ENCODE measurements at places on chromosomes 12 and 14. TPM values are rescaled to one million over a fixed set of nuclear protein-coding genes. Genes with fewer than 3 reads are reported as not detected.

DNA sequence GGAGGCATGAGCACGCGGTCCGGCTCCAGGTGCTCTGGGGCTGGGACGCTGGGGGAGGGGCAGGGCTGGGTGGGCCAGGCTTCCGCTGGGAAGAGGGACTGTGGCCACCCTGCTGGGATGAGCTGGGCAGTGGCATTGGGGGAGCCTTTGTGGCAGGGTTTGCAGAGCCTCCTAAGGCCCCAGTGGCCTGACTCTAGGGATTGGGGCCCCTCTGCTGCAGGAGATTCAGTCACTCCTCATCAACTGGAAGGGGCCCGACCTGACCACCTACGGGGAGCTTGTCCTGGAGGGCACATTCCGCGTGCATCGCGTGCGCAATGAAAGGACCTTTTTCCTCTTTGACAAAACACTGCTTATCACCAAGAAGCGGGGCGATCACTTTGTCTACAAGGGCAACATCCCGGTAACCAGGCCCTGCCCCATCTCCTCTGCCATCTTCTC is 26.9 kb downstream of the PLEKHG3 start:
- H3K27me3 ChIP-seq: no peaks in the 10 kb centered on the region
- no peak overlapping the region for H3K4me3 ChIP-seq
- peaks cover 72% of the 10 kb centered on the region for H3K36me3 ChIP-seq
- no peak for DNase-seq

Gene SLC8B1
- 8.8 TPM for polyA plus RNA-seq

- no peak overlapping the region for H3K27ac ChIP-seq
- no peaks in the 10 kb centered on the region for H3K36me3 ChIP-seq
- no peak overlapping the region for H3K4me3 ChIP-seq
- DNase-seq: no peak
Measured at GRCh38 chr14:28776482-28777266, 10.1 kb downstream of the FOXG1 start.

GRCh38 chr12:128339126-128339520 is 72.2 kb downstream of the TMEM132C start:
- no peaks in the 10 kb centered on the region for H3K36me3 ChIP-seq
- H3K4me1 ChIP-seq: no peaks in the 10 kb centered on the region
- no peak overlapping the region for H3K27ac ChIP-seq
- H3K4me3 ChIP-seq: no peak overlapping the region

GRCh38 chr12:58314610-58315009 is 373.2 kb downstream of the ATP23 start:
- no peaks in the 10 kb centered on the region for H3K27me3 ChIP-seq
- H3K27ac ChIP-seq: no peak overlapping the region
- peaks cover 25% of the 10 kb centered on the region for H3K4me1 ChIP-seq
- H3K4me3 ChIP-seq: no peak overlapping the region
- H3K36me3 ChIP-seq: no peaks in the 10 kb centered on the region

Gene RAD51AP1
- 13.0 TPM for polyA plus RNA-seq

- H3K4me3 ChIP-seq: no peak overlapping the region
- no peaks in the 10 kb centered on the region for H3K27me3 ChIP-seq
- DNase-seq: no peak
- no peaks in the 10 kb centered on the region for H3K36me3 ChIP-seq
- H3K4me1 ChIP-seq: no peaks in the 10 kb centered on the region
- no peak overlapping the region for H3K27ac ChIP-seq
Measured at GRCh38 chr12:91918431-91918830, 227.2 kb downstream of the BTG1 start.

- DNase-seq: no peak
- no peaks in the 10 kb centered on the region for H3K36me3 ChIP-seq
- H3K4me3 ChIP-seq: no peak overlapping the region
- no peaks in the 10 kb centered on the region for H3K4me1 ChIP-seq
- no peaks in the 10 kb centered on the region for H3K27me3 ChIP-seq
Measured at GRCh38 chr12:91617818-91618217, 435.2 kb upstream of the DCN start.

DNA sequence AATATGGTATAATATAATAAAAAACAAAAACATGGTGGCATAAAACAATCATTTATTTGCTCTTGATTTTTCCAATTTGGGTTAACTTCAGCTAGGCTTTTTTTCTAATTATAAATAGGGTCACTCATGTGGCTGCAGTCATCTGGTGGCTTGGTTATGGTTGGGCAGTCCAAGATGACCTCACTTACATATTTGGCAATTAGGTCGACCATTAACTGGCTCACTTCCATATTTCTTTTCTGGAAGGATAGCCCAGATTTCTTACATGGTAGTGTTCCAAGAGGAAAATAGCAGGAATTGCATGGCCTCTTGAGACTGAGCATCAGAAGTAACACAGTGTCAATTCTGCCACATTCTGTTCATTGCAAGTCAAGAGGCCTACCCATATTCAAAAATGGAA is 153.4 kb downstream of the FUT8 start:
- H3K4me1 ChIP-seq: peaks cover 12% of the 10 kb centered on the region
- no peaks in the 10 kb centered on the region for H3K36me3 ChIP-seq
- H3K27me3 ChIP-seq: no peaks in the 10 kb centered on the region
- DNase-seq: no peak

- DNase-seq: no peak
- no peaks in the 10 kb centered on the region for H3K27me3 ChIP-seq
- peak overlapping the region; percentile 32 for H3K27ac ChIP-seq
- H3K4me3 ChIP-seq: no peak overlapping the region
- no peaks in the 10 kb centered on the region for H3K4me1 ChIP-seq
Measured at GRCh38 chr12:4663971-4664505, 15.1 kb downstream of the NDUFA9 start.

DNA sequence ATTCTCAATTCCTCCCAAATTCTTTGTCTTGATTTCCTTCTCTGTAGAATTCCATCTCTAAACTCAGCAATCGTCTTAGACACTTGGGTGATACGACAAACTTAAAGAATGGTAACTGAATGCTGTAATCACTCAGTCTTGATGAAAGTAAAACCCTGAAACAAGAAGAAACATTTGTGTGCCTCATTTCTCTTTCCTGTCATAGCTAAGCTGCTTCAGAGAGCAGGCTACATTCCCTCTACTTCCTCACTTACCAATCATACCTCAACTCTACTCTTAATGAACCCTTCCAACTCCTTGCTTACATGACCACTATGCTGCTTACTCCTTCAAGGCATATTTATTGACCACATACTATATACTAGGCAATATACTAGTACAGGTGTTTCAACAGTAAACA is 8.3 kb downstream of the MAP4K5 start:
- H3K36me3 ChIP-seq: peaks cover 2% of the 10 kb centered on the region
- H3K27ac ChIP-seq: no peak overlapping the region
- H3K4me1 ChIP-seq: peaks cover 29% of the 10 kb centered on the region

- H3K27me3 ChIP-seq: no peaks in the 10 kb centered on the region
- peaks cover 21% of the 10 kb centered on the region for H3K4me1 ChIP-seq
- H3K36me3 ChIP-seq: no peaks in the 10 kb centered on the region
- peak within 1 kb of the TSS; percentile 32 for H3K4me3 ChIP-seq
Measured at GRCh38 chr14:23365036-23365731, at the start of gene EFS. EFS (minus strand) TSS chr14:23365172; CDS start chr14:23365025, 147 bp downstream.

Gene KRT7
- 117 TPM for polyA plus RNA-seq

Gene NANOG
- polyA plus RNA-seq: not detected

Gene SMIM41
- polyA plus RNA-seq: not detected

Gene KLHL33
- polyA plus RNA-seq: not detected

Gene SLC25A29
- 11.1 TPM for polyA plus RNA-seq

Gene TESPA1
- not detected for polyA plus RNA-seq

- peaks cover 19% of the 10 kb centered on the region for H3K4me1 ChIP-seq
- no peaks in the 10 kb centered on the region for H3K36me3 ChIP-seq
- H3K27ac ChIP-seq: no peak overlapping the region
- H3K27me3 ChIP-seq: no peaks in the 10 kb centered on the region
Measured at GRCh38 chr12:7081037-7081436, 11.2 kb downstream of the C1R start.

Gene TAS2R19
- not detected for polyA plus RNA-seq

Gene SELPLG
- polyA plus RNA-seq: 0.80 TPM

Gene DPY19L2
- polyA plus RNA-seq: 2.6 TPM

DNA sequence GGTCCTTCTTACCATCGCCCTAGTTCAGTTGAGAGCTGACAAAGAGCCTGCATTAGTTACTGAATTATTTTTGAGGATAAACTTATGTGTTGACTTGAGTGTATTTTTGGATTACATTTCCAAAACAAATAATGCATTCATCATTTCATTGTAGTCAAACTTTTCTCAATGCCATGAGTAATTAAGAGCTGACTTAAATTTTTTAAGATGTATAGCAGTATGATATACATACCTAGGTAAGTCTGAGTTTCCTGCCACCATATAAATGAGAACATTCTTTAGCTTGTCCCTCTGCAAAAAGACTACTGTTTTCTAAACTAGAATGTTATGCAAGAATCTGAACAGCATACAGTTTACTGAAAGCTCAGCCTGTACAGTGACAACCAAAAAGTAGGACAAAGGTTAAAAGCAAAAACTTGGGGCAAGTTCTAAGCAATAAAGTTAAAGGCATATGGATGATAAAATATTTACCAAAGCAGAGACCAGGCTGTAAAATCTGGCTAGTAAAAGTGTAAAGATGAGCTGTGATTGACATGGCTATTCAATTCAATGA is 82.1 kb upstream of the FERMT2 start:
- H3K36me3 ChIP-seq: peaks cover 1% of the 10 kb centered on the region
- H3K4me1 ChIP-seq: peaks cover 7% of the 10 kb centered on the region
- H3K27me3 ChIP-seq: no peaks in the 10 kb centered on the region

DNA sequence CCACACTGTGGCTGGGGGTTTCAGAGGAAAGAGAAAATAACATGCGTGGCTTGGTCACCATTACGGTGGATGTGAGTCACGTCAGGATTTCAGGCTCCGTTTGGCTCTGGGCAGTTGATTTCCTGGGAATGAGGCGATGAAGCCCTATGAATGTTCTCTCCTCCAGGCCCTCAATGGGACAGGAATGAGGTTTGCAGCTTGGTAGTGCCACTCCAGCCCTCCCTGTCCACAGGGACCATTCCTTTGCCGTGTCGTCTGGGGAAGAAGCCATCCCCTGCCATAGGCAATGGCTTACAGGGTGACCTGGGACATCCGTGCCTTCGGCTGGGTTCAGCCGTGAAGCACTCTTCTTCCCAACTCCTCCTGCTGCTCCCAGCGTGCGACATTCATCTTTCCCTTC is 95.0 kb downstream of the FBXL14 start:
- peaks cover 3% of the 10 kb centered on the region for H3K27me3 ChIP-seq
- no peak for DNase-seq
- H3K4me3 ChIP-seq: no peak overlapping the region

Gene CYP27B1
- polyA plus RNA-seq: 33.6 TPM

DNA sequence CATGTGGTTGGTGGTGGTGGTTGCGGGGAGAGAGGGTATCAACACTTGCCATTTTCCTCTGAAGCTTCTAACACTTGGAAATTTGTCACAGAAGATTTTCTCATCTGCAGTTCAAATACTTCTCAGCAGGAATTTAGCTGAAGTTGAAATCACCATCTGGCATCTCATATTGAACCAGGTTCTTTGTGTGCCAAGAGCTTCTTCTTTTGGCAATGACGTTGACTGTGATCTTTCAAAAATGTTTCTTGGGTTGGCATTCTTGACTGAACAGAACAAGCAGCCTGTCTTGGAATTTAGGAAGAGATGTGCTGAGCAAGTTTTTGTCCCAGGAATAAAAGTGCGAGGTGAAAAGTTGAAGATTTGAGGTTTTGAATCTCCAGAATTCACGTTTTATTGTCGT is 8.7 kb upstream of the NIN start:
- no peaks in the 10 kb centered on the region for H3K4me1 ChIP-seq
- no peak overlapping the region for H3K4me3 ChIP-seq
- H3K27ac ChIP-seq: no peak overlapping the region
- H3K27me3 ChIP-seq: no peaks in the 10 kb centered on the region

Data from keratinocyte (primary cell).